Left ventricle myocardium inferior (tissue), 1 donor: ENCODE measurements at places on chromosomes 2 and 18.

GRCh38 chr2:242002944-242003343 lies 133.4 kb downstream of the RTP5 start:
- no peak for DNase-seq

DNA sequence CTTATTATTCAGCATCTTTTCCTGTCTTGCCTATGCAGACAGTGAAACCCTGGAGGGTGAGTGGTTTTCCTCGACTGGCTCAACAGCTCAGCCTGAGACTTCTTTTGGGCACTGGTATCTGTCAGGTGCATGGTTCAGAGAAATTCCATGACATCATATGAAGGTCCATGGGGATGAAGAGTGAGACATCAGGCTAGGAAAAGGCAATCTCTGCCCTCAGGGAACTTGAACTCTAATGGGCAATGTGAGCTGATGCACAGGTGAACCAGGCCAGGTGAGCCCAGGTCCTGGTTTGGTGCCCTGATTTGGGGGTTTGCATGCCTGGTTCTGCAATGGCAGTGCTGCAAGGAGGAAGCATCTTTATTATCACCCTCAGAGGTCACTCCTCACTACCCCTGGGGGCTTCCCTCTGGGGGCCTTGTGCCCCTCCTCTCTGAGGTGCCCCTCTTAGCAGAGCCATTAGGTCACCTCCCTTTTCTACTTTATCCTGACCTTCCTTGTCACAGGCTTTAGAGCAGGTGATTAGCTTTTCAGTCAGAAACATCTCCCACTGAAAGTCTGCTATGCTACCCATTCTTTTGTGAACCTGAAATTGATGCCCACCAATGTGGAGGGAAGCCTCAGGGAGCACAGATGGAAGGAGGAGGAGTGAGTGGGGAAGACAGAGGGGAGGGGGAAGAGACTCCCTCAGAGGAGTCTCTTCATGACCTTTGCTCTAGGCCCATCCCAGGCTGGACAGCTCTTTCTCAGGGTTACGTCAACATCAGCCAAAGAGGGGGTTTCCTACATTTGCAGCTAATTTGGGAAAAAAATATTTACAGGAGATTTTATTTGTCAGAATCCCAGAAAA lies 47.3 kb downstream of the MERTK start:
- no peak for DNase-seq

- peak; percentile 22 for DNase-seq
Measured at GRCh38 chr18:74268933-74269620, 22.7 kb downstream of the CYB5A start.

DNA sequence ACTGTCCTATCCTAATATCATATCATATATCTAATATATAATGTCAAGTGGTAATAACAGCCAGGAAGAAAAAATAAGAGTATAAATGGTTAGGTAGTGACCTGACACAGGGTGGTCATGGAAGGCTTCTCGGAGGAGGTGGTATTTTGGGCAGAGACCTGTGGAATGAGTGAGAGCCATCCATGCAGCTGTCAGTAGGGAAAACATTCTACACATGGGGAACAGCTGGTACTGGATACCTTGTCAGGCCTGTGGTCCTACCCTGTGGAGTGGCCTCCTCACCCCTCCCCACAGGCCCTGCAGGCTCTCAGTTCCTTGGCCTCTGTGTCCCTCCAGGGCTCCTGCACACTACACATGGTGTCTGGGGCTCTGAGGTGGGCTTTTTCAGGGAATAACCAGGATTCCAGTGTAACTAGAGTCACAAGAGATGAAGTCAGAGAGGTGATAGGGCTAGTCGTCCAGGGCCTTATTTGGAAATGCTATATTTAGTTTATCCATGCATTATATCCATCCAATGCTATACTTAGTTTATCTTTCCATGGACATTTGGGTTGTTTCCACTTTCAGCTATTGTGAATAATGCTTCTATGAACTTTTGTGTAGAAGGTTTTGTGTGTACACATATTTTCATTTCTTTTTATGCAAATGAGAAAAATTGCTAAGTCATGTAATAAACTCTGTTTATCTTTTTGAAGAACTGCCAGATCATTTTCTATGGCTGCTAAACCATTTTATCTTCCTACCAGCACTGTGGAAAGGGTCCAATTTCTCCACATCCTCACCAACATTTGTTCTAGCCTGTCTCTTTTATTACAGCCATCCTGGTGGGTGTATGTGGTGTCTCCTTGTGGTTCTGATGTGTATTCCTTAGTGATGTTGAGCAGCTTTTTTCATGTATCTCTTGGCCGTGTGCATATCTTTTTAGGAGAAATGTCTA lies 75.6 kb downstream of the TPGS2 start:
- no peak for DNase-seq

DNA sequence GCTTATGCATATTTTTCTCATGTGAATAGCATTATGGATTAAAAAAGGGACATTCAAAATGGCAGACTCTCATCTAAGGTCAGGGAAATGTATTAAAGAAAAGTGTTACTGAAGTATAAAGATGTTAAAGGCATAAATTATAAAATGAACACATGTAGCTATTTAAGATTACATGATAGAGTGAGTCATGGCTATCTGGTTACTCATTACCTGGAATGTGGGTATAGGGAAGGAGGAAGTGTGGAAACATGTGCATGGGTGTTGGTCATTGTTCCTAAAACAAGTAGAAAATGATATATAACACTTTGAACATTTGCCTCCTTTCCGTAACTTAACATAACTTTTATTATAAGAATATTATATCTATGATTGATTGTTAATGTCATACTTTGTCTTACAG lies 66.4 kb downstream of the MYO1B start:
- no peak for DNase-seq

DNA sequence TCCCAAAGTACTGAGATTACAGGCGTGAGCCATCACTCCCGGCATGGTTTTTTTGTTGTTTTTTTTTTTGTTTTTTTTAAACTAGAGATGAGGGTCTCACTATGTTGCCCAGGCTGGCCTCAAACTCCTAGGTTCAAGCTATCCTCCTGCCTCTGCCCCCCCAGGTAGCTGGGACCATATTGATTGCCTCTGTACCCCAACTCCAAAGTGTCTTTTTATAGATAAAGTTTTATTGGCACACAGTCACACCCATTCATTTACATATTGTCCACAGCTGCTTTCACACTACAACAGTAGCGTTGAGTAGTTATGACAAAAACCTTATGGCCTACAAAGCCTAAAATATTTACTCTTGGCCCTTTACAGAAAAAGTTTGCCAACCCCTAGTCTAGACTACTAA lies 45.2 kb upstream of the SP5 start:
- no peak for DNase-seq

DNA sequence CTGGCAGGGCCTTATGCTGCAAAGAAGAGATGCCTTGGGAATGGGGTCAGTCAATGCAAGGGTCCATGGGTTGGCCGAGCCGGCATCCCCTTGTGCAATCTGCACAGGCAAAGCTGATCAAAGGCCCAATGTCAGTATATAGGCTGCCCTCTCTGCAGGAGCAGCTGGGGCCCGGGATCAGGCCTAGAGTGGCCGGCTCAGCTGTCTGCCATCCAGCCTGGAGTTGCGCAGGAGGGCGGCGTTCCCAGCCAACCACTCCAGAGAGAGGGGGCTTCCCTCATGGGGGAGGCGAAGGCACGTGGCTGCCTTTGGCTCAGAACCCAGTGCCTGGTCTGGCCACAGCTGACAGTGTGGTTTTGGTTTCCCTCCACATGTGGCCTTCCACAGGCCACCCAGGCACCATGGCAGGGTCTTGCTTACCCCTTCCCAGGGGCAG lies 3.9 kb downstream of the INPP5D start:
- no peak for DNase-seq

DNA sequence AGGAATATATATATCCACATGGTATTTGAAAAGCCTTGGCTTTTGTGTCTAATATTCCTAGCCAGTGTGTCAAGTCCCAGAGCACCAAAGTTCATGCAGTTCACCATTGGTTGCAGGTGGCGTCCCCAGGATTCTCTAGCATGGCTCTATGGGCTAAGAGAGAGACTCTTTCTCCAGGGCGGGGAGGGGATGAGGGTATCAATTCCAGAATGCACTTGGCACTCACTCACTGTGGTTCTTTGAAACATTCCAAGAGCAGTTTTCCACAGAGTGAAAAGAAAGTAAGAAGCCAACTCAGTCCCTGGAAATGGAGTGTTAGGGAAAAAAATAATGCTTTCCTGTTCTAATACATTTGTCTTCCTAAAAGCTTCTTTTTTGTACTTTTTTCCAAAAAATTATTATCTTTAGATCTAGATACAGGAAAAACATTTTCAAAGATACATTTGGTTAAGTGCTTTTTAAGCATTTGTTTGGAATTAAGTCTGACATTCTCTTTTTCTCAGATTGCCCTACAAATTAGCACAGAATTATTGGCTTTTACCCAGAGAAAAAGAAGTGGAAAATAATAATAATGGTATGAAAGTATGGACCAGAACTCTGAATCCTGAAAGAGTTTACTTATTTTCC lies 239.9 kb downstream of the PAX3 start:
- DNase-seq = no peak

DNA sequence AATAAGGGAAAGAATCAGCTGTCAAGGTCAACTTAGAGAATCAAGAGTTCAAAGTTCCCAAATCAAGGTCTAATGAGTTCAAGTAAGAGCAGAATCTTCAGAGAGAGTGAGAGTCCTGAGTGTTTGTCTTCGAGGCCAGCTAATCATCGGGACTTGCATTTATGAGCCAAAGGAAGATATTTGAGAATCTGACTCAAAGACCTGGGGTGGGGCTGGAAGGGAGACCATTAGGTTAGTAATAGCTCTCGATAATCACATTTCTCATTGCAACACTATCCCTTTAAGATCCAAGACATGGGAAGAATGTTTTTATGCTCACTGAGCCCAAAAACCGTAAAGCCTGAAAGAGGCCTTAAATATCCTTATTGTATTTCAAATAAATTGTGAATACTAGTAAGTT lies 72.0 kb upstream of the FSHR start:
- DNase-seq = no peak

DNA sequence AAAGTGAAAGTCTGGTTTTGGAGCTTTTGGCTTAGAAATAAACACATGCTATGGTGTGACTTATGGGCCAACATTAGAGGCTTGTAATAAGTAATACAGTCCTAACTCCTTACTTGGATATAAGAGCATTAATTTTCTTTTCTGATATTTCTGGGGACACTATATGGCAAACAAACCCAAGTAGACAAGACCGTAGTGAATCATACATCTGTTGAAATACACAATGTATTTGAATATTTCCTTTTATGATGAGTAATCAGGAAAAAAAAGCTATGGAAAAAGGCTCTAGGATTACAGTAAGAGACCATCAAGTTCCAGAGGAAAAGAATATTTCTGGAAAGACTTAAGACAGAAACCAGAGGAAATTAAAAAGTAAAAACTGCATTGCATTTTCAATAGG lies 146.0 kb upstream of the CYP26B1 start:
- DNase-seq = no peak

- DNase-seq = no peak
Measured at GRCh38 chr18:48023334-48024008, 93.0 kb upstream of the SMAD2 start.

DNA sequence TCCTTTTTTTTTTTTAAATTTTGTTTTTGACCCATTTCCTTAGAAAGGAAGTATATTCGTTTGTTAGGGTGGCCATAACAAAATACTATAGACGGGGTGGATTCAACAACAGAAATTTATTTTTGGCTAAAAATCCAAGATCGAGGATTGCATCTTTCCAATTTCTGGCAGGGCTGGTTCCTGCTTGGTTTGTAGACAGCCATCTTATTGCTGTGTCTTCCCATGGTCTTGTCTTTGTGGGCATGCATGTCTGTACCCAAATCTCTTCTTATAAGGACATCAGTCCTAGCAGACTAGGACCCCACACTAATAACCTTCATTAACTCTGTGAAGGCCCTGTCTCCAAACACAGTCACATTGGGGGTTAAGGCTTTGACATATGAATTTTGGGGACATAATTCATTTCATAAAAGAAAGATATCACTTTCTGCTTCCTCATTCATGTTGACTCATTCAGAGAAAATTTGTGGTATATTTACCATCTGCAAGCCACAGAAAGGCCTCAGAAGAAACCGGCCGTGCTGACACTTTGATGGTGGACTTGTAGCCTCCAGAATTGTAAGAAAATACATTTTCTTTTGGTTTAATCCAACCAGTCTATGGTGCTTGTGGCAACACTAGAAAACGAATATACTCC lies 262.1 kb downstream of the LPIN1 start:
- DNase-seq = no peak

- no peak for DNase-seq
Measured at GRCh38 chr2:197803033-197803444, 1.4 kb upstream of the PLCL1 start.

- DNase-seq = peak; percentile 12
Measured at GRCh38 chr2:240464514-240465241, 29.2 kb downstream of the GPC1 start.

- DNase-seq = no peak
Measured at GRCh38 chr2:201882353-201883090, 76.2 kb downstream of the CDK15 start.

DNA sequence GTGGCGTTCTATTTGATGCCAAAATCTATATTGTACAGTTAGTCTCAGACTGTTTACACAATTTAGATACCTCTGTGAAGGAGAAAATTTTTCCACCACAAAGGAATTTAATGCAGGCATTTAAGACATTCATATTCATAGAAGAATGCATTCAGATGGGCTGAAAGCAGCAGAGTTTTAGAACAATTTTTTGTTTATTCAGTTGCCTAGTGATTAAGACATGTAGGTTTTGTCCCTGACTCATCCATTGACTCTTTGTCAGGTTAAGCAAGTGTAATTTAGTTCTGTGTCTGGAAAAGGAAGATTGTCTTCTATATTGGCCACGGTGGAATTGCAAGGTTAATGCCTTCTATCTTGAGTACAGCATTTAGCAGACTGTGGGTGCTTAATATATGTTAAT lies 515.0 kb downstream of the PARD3B start:
- DNase-seq = no peak

DNA sequence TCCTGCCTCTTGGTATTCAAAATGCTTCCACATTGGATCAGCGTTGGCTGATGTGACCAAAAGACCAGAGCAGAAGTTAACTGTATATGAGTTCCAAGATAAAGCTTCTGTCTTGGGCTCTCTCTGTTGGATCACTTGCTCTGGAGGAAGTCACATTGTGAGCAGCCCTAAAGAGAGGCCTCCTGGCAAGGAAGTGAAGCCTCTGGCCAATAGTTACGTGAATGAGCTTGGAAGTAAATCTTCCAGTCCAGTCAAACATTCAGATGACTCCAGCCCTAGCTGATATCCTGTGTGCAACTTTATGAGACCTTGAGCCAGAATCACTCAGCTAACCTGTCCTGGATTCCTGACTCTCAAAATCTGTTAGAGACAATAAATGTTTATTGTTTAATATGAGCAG lies 67.7 kb upstream of the CDKL4 start:
- no peak for DNase-seq

DNA sequence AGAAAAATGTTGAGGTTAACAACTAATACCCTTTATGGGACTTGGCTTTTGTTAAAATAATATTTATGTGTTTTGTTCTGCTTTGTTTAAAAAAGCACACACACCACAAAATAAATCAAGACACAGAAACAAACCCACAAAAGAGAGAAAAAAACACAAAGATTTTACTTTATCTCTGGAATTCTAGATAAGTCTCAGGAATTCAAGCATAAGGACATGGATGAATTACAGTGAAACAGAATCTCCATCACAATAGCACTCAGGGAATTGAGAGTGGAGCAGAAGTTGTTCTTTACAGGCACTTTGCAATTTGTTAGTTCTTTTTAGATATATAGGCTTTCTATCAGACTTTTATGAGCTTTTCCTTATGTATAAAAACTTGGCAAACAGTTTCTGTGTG lies 360.9 kb upstream of the ZC3H15 start:
- no peak for DNase-seq

- peak; percentile 9 for DNase-seq
Measured at GRCh38 chr18:79403723-79404566, 8.2 kb downstream of the NFATC1 start.

- DNase-seq = no peak
Measured at GRCh38 chr2:136171223-136171622, 53.3 kb upstream of the CXCR4 start.
